Right atrium auricular region (tissue), 2 donors: ENCODE measurements at places on chromosomes 3 and 15. TPM values are rescaled to one million over a fixed set of nuclear protein-coding genes. Genes with fewer than 3 reads are reported as not detected.
A peak's percentile ranks its signal among the peaks of the same experiment; 100 is the strongest.

- H3K4me3 ChIP-seq, result no peak overlapping the region
- no peaks in the 10 kb centered on the region for H3K27me3 ChIP-seq
- no peaks in the 10 kb centered on the region for H3K4me1 ChIP-seq
These were observed 39.1 kb downstream of the ABTB1 start for GRCh38 chr3:127711896-127712295.

DNA sequence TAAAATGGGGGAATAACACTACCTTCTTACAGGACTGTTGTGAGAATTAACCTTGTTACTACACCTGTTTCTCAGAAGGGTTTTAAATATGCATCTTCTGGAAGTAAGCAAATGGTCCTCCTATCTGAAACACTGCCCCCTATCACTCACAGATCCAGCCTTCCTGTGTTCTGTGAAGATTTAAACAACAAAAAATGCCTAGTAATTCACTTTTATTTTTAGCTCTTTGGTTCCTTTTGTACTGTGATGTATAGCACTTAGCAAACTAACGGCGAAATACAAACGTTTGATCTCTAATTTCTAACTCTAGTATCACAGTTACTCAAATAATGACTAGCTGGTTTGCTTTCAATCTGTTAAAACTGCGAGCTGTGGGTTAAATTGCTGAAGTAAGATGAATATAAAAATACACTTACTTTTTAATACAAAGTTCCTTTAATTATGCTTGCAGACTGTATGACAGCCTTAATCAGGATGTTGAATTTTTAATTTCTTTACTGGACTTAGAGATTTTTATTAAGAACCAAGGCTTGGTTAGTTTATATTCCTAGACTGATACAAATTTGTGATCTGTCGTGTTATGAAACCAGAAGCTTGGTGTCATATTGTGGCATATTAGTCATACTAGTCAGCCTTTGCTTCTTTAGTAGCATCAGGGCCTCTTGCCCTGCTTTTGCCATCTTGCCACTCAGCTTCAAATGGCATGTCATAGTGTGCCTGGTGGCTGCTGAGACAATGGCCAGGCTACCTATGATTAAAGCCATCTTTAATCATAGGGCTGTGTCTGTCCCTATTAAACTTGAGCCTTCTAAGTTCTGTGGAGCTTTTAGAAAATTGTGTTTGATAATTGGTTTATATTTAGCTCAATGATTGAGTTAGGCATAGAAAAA, 9.2 kb downstream of the EIF3J start:
- H3K27ac ChIP-seq, result no peak overlapping the region
- no peak overlapping the region for H3K4me3 ChIP-seq
- DNase-seq, result no peak
- no peaks in the 10 kb centered on the region for H3K27me3 ChIP-seq
- H3K36me3 ChIP-seq, result no peaks in the 10 kb centered on the region

DNA sequence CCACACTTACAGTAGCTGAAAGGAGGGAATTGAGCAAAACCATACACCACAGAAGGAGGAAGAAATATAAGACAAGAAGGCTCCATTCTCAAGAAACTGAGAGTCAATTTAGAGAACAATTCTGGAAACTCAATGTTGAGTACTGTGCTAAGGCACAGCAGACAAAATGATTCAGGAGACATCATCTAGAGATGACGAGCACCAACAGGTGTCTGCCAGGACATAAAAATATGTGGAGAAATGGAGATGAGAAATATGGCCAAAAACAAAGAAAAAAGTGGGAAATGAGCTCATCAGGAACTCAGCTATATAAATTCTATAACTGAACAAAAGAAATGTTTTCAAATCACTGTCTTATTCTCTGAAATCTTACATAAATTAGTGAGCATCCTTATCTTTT, 343.7 kb downstream of the ERC2 start:
- no peak for DNase-seq
- no peaks in the 10 kb centered on the region for H3K27me3 ChIP-seq
- H3K4me3 ChIP-seq, result no peak overlapping the region
- H3K36me3 ChIP-seq, result no peaks in the 10 kb centered on the region
- no peaks in the 10 kb centered on the region for H3K4me1 ChIP-seq
- H3K27ac ChIP-seq, result no peak overlapping the region

- H3K4me1 ChIP-seq, result peaks cover 44% of the 10 kb centered on the region
- peak overlapping the region; percentile 95 for H3K27ac ChIP-seq
- no peaks in the 10 kb centered on the region for H3K27me3 ChIP-seq
These were observed 48.4 kb downstream of the TMEM44 start for GRCh38 chr3:194584866-194585265.

GRCh38 chr3:175005881-175006280, 146.7 kb downstream of the NAALADL2 start:
- H3K4me3 ChIP-seq, result no peak overlapping the region
- no peaks in the 10 kb centered on the region for H3K36me3 ChIP-seq
- H3K27ac ChIP-seq, result no peak overlapping the region
- no peak for DNase-seq
- no peaks in the 10 kb centered on the region for H3K4me1 ChIP-seq

DNA sequence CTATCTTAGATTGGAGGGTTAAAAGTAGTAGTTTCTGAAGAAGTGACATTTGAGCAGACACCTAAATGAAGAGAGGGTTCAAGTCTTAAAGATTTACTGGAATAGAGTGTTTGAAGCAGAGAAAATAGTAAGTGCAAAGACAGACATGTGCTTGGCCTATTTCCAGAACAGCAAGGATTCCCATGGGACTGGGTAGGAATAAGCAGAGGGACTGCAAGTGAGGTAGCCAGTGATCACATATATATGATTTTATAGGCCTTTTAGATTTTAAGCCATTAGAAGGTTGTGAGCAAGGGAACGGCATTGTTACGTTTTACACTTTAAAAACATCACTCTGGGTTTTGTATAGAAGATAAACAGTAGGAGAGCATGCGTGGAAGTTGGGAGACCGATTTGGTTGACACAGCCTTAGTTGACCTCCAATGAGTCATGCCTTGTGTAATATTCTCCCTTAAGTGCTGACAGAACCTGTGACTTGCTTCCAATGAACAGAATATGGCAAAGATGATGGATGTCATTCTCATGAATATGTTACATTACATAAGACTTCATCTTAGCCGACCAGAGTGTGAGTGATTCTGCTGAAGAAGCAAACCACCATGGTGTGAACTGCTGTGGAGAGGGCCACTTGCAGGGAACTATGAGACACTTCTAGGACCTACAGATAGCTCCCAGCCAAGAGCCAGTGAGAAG, 37.1 kb upstream of the SLC4A7 start:
- no peak overlapping the region for H3K27ac ChIP-seq
- H3K4me1 ChIP-seq, result peaks cover 16% of the 10 kb centered on the region
- H3K4me3 ChIP-seq, result no peak overlapping the region
- H3K27me3 ChIP-seq, result no peaks in the 10 kb centered on the region

The GALK2 gene
- total RNA-seq, result 26.0 TPM

The TNFSF10 gene
- 12.6 TPM for total RNA-seq
